ENCODE measurements at places on chromosomes 7 and 10. TPM values are rescaled to one million over a fixed set of nuclear protein-coding genes. Genes with fewer than 3 reads are reported as not detected.

NXPH1 gene
- not detected for total RNA-seq

DNA sequence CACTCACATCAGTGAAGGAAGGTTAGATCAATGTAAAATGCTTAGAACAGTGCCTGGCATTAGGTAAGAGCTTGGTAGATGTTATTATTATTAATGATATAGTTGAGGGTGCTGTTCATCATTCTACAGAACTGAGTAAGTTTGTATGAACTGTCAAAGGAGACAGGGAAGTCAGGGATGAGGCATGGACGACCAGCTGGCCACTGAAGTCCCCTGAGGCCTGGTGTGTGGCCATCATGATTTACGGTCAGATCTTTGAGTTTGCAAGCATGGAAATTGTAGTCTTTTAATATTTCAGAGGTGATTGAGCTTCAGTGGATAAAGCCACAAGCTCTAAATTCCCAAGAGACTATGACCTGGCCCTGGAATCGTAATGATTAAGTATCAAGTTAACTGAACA lies 6.9 kb downstream of the ARMC3 start:
- DNase-seq = no peak

CISD1 gene
- total RNA-seq = 23.2 TPM

DNA sequence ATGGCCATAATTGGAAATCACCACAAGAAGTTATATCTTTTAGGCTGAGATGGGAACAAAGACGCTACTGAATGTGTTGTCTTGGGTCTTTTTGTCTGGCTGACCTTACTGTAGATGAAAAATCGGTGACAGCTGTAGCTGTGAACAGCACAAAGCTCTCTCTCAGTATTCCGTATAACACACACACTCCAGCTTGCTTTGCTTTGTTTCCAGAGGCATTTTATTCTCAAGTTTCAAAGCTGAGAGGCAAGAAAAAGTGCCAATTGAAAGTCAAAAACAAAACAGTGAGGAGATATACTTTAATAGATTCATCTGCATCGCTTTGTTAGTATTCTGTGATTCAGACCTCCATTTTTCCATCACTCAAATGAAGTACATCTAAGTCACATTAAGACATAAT lies 39.6 kb upstream of the CABCOCO1 start:
- DNase-seq = no peak

DNA sequence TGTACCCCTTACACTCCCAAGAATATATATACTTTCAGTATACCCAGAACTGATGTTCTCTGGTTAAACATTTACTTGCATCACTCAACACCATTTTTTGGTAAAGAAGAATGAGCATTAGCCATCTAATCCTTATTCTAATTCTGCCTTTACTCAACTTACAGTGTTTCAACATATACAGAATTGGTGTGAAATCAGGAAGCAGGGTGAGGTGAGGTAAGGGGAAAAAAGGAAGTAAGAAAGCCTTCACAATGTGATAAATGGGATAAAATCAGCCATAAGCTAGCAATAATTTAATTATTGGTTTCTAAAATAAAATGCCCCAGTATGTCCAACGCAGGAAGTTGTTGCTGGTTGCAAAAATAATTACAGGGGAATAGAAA lies 605.4 kb downstream of the KCNMA1 start:
- DNase-seq = no peak

- DNase-seq = no peak
Observed at GRCh38 chr7:97015279-97015678, 9.4 kb downstream of the DLX5 start.

MMD2 gene
- not detected for total RNA-seq

EPHA1 gene
- 24.9 TPM for total RNA-seq

IFIT1B gene
- total RNA-seq = not detected

- no peak for DNase-seq
Observed at GRCh38 chr7:30330134-30331111, 46.0 kb downstream of the ZNRF2 start.

GRCh38 chr10:24762161-24762924 lies 38.7 kb upstream of the ARHGAP21 start:
- no peak for DNase-seq

DNA sequence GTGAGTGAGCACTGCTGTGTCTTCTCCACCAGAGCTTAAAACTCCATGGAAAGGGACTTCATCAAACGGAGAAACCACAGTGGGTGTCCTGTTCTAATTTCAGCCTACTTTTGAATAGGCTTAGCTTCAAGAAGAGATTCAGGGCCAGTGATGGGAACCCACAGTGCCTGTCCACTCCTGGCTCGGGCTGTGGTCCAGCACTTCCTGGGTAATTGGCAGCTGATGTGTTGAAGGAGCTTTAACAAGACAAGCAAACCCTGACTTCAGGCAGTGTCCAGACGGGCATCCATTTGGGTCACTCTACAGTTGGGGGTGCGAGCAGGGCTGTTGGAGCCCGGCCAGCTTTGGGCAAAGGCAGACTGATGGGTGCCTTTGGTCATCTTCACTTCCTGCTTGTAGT lies 14.5 kb downstream of the VWC2 start:
- no peak for DNase-seq

- no peak for DNase-seq
Observed at GRCh38 chr10:63773962-63774361, 252.8 kb downstream of the REEP3 start.

DNA sequence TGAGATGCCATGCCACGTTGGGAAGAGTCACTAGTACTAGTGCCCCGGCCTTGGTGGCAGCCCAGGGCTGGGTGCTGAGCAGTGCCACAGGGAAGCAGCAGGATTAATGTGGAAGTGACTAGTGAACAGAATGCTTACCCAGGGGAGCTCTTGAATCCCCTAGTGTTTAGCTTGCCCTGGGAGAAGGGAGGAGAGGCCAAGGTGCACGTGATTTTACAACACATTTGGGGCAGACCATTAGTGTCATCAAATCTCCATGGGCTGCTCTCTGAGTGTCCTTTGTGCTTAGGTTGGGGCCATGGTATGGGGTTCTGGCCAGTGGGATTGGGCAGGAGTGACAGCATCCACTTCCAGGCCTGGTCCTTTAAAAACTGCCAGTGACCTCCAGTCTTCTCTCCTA lies 37.5 kb downstream of the ARHGAP22 start:
- no peak for DNase-seq

ICA1 gene
- total RNA-seq = 74.6 TPM

GRCh38 chr10:101162677-101163076 lies 31.6 kb downstream of the TLX1 start:
- DNase-seq = no peak

TAF6 gene
- 47.4 TPM for total RNA-seq

SH2B2 gene
- 6.1 TPM for total RNA-seq

- no peak for DNase-seq
Observed at GRCh38 chr7:79620291-79620690, 166.8 kb upstream of the MAGI2 start.

Data from ureter (tissue), 1 donor.